ENCODE measurements at places on chromosomes 6 and 20.

DNA sequence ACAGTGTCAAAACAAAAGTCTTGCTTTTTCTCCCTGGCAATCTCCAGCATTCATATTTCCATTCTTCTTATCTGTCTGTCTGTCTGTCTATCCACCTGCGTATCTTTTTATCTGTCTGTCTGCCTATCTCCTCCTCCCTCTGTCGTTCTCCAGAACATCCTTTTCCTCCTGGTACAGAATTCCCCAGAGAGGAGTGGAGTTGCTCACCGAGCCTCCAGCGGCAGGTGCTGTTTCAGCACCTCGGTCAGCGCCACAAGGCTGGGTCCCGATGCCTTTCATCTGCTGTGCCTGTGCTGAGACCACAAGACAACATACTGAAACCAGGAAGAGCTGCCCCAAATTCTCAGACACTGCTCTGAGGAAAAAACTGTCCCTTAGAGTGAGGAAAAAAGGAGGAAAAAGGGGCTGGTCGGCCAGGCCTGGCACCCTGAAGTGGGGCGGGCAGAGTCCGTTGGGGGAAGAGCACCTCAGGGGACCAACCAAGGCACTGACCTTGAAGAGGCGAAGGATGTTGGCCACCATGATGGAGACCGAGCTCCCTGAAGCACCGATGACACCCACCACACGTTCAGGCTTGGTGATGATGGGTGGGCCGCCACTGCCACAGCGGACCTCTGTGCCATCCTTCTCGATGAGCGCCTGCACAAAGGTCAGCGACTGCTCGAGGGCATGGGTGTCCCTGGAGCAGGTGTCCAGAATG is 13.3 kb downstream of the GRM4 start:
- DNase-seq, result peak; percentile 12

DNA sequence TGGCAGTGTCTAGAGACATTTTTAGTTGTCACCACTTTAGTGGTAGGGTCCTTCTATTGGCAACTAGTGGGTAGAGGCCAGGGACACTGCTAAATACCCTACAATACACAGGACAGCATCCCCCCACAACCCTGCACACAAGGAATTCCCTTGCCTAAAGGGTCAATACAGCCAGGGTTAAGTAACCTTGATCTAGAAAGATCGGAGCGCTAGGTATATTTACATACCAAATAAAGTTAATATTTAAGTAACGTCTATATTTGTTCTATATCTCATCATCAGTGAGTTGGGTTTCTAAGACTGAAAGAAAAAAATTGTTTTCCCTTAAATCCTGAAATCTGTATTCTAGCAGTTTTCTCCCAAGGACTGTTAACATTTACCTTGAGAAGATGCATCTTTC is 16.1 kb downstream of the BFSP1 start:
- DNase-seq, result no peak

DNA sequence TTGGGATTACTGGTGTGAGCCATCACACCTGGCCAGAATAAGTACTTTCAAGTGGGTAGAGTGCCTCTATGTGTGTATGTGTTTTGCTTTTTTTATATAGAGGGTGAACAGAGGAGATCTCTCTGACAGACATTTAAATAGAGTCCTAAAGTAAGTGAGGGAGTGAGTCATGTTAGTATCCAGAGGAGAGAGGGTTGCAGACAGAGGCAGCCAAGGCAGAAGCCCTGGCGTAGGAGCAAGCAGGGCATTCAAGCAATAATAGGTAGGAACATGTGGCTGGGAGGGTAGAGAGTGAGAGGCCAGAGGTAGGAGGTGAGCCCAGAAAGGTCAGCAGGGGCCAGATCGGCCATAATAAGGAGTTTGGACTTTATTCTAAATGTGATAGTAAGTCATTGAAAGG is 48.9 kb downstream of the PHF20 start:
- DNase-seq, result no peak

GRCh38 chr6:37858363-37858762 is 38.8 kb downstream of the ZFAND3 start:
- DNase-seq, result no peak

DNA sequence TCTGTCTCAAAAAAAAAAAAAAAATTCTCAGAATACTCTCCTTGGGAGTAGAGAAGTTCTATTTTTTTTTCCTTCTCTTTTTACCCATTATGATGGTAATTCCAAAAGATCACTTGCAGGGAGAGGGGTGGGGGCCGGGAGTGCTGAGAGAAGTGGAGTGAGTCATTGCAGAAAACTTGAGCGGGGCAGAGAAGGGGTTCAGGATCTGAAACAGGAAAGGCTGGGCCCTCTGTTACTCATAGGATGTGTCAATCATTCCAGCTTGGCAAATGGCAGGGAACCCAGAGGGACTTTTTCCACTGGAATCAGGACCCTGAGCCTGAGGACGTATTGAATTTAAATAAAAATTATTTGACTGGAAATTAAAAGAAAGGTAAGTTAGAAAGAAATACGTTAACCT is 111.4 kb upstream of the ARMC2 start:
- no peak for DNase-seq

- no peak for DNase-seq
Observed at GRCh38 chr20:62209850-62210495, 10.1 kb downstream of the HRH3 start.

DNA sequence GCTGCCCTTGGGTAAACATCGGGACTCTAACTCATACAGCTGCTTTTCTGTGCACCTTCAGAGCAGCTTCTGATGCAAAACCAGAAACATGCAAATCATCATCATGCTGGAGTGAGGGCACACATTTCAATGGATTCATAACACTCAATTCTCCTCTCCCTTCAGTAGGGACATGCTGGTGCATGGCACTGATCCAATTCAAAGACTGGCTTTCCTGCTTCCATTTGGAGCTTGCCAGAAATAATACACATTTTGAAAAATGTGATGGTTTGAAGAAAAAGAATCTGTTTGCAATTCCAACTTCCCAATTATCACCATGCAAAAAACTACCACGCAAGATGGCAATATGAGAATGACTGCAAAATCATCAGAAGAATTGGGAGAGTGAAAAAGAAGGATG is 65.2 kb upstream of the PDE10A start:
- no peak for DNase-seq

DNA sequence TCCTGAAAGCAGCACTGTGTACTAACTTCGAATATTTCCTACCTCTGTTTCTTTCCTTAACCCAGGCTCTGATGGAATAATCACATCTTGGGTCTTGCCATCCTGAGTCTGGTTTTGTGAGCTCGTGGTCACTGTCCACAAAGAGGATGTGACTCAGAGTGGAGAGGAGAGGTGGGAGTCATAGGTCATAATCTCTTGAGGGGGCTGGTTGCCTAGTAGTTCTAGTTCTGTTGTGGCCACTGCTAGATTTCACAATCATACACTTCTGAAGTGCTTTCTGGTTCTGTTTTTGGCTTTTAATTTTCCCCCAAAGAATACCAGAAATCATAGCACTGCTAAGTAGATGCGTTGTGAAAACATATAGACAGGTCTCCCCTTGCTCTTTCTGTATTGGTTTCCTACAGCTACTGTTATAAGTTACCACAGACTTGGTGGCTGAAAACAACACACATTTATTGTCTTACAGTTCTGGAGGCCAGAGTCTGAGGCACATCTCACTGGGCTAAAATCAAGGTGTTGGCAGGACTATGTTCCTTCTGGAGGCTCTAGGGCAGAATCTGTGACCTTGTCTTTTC is 102.8 kb downstream of the NRSN1 start:
- no peak for DNase-seq

DNA sequence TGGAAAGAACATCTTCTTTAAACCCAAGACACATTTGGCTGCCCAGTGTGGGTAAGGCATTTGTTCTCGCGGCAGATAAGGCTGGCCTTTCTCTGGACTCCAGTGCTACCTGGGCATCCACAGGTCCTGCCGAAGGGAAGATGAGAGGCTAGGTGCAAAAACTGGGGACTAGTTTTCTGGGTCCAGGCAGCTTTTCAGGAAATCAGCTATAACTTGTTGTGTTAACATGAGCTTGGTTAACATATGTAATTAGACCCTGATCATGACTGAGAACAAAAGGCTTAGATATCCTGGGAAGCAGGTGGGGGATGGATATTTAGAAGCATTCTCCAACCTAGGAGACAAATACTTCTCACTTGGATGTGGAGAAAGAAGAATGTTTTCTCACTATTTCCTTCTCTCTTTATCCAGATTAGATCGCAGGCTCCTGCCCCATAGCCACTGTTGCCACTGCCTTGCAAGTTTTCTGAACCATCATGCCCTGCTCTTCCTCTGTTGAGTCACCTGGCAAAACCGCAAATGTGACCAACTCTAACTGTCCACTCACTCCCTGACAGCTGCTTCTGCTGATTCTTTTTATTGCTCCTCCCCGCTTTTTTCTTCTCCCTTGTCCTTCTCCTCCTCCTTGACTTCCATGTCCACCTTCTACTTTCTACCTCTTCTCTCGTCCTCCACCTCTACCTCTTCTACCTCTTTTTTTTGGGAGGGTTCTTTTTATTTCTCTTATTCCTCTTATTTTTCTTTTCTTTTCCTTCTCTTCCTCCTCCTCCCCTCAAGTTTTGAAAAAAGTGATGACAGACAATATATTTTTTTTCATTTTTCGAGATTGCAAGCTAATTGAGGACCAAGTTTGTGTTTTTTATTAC is 258.1 kb downstream of the UTRN start:
- DNase-seq, result no peak

DNA sequence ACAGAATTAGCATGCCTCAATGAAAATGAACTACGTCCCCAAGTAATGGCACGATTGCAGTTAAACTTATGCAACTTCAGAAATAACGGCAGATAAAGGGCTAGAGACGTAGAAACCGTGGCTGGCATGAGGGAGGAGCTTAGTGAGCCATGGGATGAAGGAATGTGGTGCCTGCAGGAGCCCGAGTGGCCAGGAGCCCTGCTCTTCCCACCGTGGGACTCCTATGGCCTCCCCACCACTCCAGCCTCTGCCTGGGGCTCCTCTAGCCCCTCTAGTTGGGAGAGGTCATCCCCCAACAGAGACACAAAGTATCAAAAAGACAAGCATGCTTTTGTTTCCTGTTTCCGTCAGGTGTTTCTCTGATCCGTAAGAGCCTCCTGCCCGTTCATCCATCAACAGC is 75.1 kb upstream of the BHLHE23 start:
- no peak for DNase-seq

GRCh38 chr6:46051962-46052361 is 36.3 kb upstream of the CLIC5 start:
- DNase-seq, result no peak

GRCh38 chr20:3405139-3405538 is 2.3 kb downstream of the DNAAF9 start:
- no peak for DNase-seq

DNA sequence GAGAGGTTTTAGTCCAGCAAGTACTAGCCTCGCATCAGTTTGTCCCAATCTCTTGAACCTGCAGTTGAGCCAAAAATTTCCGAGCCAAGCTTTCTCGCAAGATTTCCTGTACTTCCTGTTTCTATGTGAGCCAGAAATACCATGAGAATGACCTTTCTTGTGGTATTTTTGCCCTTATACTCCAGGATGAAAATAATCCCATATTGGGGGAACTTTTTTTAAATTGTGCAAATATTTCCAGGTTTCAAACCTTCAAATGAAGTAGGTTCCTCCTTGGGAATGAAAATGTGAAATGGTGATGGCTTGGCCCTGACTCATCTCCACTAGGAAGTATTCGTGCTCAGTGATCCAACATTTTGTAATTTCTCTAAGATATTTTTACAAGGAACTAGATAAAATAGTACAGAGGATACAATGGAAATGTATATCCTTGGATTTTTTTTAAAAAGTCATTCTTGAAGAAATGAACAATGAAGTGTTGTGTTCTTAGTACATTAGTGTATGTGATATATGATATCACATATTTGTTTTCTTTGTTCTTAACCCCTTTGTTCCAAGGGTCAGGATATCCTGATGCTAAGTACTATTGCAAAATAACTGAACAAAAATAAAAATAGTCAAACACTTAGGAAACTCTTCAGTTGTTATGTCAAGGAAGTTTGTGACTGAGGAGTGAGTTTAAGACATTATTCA is 184.0 kb downstream of the PDE7B start:
- DNase-seq, result no peak

- no peak for DNase-seq
Observed at GRCh38 chr6:139337830-139338229, 36.6 kb downstream of the CITED2 start.

DNA sequence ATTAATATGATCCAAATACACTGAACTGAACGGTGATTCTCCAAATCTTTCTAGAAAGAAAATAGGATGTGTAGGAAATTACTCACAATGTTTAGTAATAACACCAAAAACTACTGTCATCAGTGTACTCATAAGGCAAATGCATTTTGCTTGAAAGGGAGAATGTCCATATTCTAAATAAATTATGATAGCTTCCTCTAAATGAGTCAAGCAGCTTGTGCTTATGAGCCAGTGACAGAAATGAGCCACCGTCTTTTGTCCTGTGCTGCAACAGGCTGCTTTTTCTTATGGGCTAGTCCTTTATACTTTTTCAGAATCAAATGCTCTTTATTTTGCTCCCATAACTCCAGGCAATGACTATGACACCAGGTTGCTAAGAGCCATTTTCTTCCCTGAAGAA is 4.5 kb upstream of the ZNF451 start:
- DNase-seq, result no peak

GRCh38 chr6:7341989-7342742 is 29.2 kb upstream of the SSR1 start:
- DNase-seq, result no peak

DNA sequence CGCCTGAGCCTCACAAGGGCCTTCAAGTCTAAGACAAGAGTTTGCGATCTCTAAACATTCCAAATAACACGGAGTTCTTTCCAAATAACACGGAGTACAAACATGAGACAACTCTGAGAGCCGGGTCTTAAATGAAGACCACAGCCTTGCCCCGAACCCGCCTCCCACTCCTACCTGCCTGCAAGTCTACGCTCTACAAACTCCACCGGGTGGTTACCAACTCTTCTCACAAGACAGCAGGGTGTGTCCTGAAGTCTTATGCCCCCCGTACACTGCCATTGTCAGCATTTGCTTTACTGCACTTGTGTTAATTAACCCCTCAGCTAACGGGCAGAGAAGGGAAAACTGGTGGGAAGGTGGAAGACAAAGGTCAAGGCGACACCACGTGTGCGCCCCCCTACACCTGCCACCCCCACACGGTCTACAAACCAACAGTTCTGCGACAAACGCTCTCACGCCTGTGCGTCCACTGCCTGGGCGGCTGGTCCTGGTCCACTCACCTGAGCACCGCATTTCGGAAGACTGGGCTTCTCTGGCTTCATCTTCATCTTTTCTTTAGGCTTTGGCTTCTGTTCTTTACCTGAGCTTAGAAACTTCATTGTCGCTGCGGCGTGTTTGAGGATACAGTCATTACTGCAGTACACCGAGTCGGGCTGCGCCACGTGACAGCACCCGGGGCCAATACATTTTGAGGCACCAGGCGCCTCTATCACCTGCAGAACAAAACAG is 19.5 kb downstream of the DIDO1 start:
- peak; percentile 42 for DNase-seq
